Hypothalamus (tissue), 51 donors: ENCODE measurements at places on chromosomes 16 and 17.

DNA sequence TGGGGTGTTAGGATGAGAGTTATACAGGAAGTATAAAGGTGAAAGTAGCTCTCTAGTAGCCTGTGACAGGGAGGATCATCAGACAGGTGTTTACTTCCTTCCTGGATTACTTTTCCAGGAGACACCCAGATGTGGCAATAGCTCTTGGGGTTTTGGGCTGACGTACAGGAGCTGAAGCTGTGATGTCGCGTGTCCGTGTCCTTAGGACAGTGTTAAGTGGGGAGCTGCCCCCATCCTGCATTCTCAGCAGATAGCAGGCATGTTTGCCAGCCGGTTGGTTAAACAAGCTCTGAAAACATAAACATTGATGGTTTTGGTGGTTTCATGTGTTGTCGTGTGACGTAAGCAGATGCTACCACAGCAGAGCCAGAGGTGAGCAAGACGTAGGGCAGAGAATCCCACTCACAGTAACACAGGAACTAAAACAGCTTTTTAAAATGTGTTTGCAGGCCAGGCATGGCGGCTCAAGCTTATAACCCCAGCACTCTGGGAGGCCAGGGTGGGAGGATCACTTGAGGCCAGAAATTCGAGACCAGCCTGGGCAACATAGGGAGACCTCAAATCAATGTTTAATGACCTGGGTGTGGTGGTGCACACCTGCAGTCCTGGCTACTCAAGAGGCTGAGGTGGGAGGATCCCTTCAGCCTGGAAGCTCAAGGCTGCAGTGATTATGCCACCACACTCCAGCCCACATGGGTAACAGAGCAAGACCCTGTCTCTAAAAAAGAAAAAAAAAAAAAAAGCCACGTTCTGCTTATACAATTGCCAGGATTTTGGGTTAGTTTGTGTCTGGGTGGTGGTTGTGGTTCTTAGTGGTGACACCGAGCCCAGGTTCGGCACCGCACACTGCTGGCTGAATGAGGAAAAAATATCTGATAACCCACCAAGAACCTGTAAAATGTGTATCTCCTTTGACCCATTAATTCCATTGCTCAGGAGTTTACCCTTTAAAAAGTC, 18.2 kb upstream of the IL17C start:
- no peak for DNase-seq

- DNase-seq: no peak
Measured at GRCh38 chr16:66486773-66487579, 59.9 kb downstream of the BEAN1 start.

DNA sequence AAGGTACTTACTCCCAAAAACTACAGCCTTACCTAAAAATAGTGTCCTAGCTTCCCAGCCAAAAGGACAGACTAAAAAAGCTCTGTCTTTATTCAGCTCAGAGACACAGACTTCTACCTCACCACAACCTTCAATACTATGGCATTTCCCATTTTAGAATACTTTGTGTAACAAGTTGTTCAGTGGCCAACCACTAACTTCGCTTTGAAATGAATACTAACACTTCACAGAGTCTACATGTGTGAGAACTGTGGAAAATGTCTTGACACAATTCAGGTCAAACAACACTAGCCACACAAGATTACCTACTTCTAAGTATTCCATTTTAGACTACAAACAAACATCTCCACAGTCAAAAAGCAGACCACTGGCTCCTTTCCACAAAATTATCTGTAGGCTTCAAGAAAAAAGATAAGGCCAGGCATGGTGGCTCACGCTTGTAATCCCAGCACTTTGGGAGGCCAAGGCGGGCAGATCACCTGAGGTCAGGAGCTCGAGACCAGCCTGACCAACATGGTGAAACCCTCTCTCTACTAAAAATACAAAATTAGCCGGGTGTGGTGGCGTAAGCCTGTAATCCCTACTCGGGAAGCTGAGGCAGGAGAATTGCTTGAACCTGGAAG, 3.2 kb downstream of the HELZ start:
- DNase-seq: no peak

- DNase-seq: no peak
Measured at GRCh38 chr16:12504312-12504711, 299.4 kb downstream of the CPPED1 start.

DNA sequence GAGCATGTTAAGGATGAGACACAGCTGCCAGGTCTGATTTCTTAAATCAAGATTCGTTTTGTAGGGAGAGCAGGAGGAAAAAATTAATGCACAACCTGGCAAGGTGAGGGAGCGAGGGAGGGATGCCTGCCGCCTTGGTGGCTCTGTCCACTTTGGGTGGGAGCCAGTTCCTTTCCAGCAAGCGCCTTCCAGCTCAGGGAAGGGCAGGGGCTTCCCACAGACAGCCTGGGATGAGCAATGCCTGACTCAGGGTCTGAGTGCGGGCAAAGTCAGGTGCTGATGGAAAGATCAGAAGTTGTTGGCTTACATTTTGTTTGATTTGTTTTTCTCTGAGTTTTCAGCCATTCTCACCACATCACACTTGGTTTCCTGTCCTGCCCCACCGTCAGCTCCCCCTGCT, 220.7 kb downstream of the ENGASE start:
- no peak for DNase-seq

GRCh38 chr17:11823862-11824261, 173.4 kb downstream of the ZNF18 start:
- DNase-seq: no peak

DNA sequence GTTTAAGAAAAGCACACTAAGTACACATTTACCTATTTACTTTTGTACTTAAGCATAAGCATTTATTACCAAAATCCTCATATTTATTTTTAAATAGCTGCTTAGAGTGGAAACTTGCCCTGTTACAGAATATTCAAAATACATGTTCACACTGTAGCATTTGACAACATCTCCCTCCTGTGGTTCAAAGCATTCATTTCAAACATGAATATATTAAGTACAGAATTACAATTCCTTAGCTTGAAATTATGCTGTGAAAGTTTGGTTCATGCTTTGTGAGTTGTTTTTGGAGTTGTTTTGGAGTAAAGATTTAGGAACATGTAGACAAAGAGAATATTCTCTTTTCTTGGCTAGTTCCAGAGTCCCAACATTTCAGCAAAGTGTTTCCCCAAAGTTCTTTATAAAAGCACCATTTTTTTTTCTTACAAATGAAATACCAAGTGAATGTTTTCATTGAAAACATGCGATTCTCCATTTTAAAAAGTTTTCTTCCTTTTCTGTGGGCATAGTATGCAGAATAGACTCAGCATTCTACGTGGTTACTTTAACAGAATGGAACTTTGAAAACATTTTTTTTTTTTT, 33.2 kb downstream of the TUBD1 start:
- DNase-seq: no peak

DNA sequence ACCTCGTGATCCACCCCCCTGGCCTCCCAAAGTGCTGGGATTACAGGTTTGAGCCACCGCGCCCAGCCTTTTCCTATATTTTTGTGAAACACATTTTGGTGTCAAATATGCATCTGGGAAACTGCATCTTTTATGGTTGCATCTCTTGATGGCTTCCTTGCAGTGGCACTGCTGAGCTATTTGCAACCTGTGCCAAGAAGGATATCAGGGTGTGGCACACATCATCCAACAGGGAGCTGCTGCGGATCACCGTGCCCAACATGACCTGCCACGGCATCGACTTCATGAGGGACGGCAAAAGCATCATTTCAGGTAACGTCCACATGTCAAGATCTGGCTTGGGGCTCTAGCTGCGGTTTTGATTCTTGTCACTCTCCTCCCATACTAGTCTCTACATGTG, 16.8 kb upstream of the USP43 start:
- no peak for DNase-seq

DNA sequence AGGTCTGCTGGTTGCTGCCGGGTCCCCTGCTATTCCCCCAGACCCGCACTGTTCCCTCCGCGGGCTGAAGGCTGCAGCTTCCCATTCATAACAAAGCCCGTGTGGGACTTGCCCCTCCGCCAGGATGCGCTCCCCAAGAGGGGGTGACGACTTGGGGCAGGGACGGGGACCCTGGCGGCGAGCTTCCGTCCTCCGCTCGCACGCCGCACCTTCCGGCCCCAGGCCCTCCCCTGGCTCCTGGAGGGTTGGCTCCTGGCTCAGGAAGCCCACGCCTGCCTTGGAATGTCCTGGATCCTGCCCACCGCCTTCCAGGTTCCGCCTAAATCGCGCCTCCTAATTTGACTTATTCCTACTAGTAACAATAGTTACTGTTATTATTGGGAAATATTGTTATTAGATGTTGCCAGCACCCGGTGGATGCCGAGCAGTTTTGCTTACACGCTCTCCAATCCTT, 1.1 kb upstream of the TFAP4 start:
- peak; percentile 32 for DNase-seq

- DNase-seq: no peak
Measured at GRCh38 chr16:6969594-6969993, 363.1 kb upstream of the RBFOX1 start.

DNA sequence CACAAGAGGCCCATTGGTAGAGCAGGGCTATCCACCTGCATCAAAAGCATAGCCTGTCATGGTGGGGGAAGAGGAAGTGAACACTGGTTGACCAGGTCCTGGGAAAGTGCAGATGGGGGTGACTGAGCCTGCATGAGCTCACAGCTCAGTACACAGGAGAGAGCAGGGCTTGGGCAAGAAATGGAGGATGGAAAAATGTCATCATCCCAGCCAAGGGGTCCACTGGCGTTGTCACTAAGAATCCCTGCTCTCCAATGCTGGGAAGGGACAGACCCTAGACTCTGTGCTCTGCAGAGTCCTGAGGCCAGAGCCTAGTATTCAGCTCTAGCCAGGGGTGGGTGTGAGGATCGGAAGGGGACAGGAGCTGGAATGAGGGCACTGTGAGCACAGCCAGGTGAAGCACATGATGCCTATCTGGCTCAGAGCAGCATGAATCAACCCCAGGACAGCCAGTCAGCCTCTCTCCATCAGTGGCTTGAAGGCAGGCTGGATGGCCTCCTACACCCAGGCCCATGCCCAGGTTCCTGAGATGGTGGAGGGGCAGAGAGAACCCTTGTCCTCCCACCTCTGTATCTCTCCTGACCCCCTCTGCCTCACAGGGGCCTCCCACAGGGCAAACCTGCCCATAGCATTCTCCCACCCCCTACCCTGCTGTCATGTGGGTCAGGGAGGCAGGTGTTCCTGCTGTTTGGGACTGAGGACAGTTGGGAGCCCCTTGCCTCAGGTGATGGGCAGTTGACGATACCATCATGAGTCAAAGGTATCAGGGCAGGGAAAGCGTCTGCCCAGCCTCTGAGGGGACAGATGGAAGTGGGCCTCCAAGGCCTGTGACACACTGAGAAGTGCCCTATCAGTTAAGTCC, 13.8 kb upstream of the CTCF start:
- no peak for DNase-seq

DNA sequence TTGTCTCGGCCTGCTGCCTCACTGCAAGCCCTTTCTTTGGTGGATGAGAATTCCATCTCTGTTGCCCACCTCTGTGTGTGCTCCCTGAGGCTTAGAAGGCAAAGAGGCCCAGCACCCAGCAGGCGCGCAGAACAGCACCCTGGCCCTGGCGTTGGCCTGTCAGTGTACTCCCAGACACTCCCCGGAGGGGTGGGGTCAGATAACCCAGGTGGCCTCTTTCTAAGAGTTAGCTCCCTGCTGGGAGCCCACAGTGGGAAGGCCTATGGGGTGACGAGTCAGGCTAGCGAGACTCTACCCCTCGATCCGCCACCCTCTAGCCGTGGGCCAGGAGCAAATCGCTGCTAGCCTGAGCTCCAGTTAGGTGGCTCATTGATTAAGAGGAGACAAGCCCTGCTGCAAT, 38.1 kb downstream of the SRL start:
- no peak for DNase-seq

DNA sequence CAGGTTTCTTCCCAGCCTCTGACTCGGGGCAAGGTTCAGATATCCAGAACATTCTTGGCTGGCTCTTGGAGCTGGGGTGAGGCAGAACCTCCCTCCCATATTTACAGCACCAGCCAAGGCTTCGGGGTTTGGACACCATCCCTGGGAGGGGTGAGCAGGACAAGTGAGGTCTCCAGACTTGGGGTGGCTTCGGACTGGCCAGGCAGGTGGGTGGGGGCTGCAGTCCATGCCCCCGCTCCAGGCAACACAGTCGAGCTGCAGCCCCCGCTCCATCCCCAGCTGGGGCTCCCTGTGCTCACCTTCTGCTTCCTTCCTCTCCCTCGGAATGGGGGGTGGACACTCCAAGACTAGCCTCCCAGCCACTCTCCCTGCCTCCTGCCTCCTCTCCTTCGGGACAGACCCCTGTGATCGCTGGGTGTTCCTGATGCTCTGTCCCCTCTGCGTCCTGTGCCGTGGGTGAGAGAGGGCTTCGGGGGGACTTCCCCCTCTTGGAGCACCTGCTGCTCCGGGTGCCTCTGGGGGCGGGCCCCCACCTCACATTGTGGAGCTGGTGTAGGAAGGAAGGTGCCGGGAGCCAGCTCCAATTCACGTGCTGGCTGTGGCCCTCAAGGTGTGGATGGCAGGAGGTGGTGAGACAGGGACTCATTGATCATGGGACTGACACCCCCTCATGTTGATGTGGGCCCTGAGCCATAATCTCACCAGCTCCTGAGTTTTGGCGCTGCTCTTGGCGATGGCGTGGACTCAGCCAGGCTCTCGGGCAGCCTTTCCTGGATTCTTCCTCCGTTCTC, 189.2 kb downstream of the SEC14L1 start:
- no peak for DNase-seq

DNA sequence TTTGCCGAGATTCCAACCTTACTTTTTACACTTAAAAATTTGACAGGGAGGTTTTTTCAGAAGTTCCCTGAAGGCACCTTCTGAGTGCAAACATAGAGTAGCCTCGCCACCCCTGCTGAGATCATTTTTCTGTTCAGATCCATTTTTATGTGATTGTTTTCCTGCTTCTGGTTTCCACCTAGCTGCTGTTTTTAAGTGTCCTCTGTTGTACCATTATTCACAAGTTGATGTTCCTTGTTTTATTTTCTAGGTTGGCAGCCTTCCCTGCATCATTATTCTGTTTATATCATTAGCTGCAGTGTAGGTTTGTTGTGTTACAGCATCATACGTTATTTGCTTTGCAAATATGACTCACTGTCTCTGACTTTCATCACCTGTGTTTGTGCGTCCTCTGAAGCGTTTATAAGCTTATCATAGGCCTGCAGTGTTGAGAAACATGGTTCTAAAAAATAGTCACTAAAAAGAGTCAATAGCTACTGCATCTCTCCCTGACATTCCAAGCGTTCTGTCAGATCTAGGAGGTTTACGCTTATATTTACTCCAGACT, 116.9 kb upstream of the CLEC3A start:
- DNase-seq: no peak

- DNase-seq: no peak
Measured at GRCh38 chr17:9389111-9389527, 186.5 kb downstream of the STX8 start.

- no peak for DNase-seq
Measured at GRCh38 chr17:18925187-18925586, 26.8 kb upstream of the SLC5A10 start.
